ENCODE measurements at places on chromosomes 2 and 18.

- DNase-seq, result no peak
Observed at GRCh38 chr2:48147719-48148118, 241.4 kb upstream of the FBXO11 start.

- DNase-seq, result peak; percentile 33
Observed at GRCh38 chr18:10213526-10213925, 240.9 kb upstream of the APCDD1 start.

DNA sequence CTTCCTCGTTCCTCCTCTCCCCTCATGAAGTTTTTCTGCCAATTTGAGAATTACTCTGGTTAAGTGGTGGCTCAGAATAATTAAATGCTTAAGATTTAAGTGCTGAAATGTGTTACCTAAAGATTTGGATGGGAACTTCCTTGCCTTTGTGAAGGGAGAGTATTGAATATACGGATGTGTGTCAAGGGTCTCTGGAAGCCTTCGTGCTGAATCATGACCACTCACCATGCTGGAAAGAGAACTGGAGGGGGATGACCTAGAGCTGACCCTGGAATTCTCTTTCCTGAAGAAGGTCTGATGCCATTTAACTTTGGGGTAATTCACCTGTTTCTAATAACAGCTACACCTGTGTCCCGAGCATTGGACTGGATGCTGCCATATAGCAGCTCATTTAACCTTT, 2.2 kb downstream of the MOCOS start:
- DNase-seq, result no peak

DNA sequence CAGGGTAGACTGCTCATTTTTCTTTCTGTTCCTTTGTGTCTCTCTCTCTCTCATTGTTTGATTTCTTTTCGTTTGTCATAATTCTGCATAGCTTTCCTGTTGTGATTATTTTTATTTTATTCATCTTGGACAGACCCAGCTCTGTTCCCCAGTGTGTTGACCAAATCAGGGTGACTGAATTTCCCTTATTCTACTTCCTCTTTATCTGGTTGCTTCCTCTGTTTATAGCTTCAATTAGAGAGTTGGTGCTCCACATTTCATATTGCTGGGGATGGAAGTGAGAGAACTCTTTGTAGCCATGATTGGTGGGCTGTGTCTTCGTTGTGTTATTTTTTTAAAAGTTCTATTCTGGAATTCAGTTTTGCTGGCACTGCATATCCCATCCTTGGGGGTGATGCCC, 19.1 kb downstream of the PROKR1 start:
- no peak for DNase-seq

DNA sequence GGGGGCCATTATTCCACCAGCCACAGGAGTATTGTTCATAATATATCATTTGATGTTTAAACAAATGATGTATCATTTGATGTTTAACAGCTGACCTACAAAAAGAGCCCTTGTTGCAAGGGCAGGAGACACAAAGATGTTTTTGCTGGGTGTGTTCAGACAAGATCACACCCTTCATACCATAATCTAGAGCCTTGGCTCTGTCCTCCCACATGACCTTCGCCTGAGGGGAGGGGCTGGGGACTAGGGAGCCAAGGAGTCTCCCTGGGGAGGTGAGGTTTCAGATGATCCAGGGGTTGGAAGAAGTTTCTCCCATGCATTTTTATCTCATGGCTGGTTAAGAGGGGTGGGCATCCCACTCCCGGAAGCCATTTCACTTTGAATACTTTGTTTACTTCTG, 33.5 kb downstream of the CDC42EP3 start:
- DNase-seq, result peak; percentile 32

GRCh38 chr2:107027205-107027604, 141.2 kb upstream of the ST6GAL2 start:
- DNase-seq, result peak; percentile 17

- peak; percentile 85 for DNase-seq
Observed at GRCh38 chr2:20674974-20675679, 8.2 kb downstream of the GDF7 start.

DNA sequence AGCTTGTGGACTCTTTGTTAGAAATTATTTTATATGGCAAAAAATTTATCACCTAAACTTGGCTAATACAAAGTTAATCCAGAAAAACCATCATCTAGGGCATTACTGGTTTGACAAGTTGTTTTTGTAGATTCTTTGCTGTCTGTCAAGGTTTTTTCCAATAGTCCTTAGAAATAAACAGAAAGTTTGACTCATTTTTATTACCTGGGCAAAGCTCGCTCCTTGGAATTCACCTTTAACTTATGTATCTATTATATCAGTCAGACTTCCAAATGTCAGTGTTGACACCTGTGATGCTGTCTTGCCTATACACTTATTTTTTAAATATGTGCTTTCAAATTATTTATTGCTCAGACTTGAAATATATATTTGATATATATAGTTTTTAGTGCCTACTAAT, 21.7 kb downstream of the LAMA3 start:
- no peak for DNase-seq

GRCh38 chr18:3402982-3403451, 47.0 kb upstream of the TGIF1 start:
- peak; percentile 67 for DNase-seq

GRCh38 chr18:6406910-6407470, 7.7 kb downstream of the L3MBTL4 start:
- no peak for DNase-seq

DNA sequence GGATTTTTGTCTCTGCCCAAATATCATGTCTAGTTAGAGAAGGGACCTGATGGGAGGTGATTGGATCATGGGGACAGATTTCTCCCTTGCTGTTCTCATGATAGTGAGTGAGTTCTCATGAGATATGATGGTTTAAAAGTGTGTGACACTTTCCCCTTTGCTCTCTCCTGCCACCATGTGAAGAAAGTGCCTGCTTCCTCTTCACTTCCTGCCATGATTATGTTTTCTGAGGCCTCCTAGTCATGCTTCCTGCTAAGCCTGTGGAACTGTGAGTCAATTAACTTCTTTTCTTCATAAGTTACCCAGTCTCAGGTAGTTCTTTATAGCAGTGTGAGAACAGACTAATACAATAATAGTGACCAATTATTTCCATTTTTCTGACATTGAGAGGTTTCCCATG, 167.3 kb upstream of the CYRIA start:
- DNase-seq, result no peak

DNA sequence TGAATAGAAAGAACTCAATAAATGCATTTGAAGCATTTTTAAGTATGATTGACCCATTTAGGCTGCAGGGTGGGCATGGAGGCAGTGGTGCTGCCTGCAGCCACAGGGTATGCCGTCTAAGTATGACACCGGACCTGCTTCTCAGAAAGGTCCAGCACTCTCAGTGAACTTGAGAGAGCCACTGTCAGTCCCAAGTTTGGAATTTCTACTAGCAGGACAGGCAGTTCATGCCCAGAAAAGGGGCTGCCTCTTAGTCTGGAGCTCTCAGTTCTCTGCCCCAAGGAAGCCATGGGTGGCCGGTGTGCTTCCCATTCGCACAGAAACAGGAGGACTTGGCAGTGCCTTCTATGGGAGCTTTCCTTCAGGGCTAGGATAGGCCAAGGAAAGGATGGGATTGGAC, 24.0 kb upstream of the MYCN start:
- no peak for DNase-seq

- peak; percentile 90 for DNase-seq
Observed at GRCh38 chr2:102229141-102229769, 42.4 kb downstream of the IL1RL2 start.

DNA sequence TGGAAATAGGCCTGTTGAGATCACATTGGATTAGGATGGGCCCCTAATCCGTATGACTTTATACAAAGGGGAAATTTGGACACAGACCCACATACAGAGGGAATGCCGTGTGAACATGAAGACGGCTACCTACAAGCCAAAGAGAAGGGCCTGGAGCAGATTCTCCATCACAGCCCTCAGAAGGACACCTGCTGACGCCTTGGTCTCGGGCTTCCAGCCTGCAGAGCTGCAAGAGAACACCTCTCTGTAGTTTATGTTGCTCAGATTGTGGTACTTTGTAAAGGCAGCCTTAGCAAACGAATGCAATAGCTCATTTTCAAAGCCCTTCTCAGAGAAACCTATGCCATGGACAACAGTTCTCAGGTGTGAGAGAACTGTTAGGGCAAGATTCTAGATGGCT, 86.1 kb downstream of the LONRF2 start:
- no peak for DNase-seq

DNA sequence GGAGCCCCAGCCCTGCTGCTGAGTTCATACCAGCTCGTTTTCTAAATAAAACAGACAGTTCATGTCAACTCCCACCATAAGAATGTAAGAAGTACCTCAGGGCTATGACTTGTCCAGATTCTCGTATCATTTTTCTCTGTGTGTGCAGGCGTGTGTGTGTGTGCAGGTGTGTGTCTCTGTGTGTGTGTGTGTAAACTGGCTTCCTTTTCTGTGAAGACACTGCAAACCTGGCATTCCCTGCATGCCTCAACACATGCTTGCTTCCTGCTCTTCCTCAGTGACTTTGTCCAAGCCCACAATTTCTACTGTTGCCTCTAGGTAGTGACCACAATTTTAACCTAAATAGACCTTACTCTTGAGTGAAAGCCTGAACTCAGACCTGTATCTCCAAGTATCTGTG, 879.0 kb downstream of the SLC4A3 start:
- DNase-seq, result no peak

- no peak for DNase-seq
Observed at GRCh38 chr18:12234451-12235190, 19.5 kb upstream of the CIDEA start.

DNA sequence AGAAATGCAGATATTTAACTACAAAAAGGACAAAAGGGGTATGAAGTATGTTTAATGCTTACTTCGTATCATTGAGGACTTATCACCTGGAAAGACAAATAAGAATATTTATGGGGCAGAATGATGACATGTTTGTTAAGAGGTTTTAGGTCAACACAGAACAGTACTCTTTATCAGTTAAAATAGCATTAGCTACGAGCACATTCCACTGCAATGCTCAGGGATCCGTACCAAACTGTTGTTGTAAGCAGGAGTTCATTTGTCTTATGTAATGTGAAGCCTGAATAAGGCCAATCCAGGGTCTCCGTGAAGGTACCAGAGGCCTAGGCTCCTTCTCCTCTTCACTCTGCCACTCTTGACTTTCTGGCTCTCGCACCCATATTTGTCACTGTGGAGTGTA, 465.7 kb upstream of the NRP2 start:
- DNase-seq, result peak; percentile 2

DNA sequence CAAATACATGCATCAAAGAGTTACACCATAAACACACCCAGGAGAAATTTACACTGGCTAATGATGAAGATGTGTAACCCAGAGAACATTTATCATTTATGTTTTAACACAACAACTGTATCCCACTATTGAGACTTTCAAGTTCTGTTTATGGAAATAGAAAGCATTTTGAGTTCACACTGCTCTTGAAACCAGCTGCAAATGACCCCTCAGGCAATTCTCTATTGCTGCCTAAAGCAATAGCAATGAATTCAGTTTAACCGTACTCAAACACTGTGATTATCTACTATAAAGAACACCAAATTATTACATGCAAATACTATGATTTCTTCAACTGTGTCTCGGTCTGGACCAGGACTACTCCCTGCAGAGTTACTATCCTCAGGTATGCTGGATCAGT, 452.7 kb upstream of the NRXN1 start:
- DNase-seq, result no peak

- no peak for DNase-seq
Observed at GRCh38 chr2:154740361-154740760, 41.9 kb downstream of the KCNJ3 start.

DNA sequence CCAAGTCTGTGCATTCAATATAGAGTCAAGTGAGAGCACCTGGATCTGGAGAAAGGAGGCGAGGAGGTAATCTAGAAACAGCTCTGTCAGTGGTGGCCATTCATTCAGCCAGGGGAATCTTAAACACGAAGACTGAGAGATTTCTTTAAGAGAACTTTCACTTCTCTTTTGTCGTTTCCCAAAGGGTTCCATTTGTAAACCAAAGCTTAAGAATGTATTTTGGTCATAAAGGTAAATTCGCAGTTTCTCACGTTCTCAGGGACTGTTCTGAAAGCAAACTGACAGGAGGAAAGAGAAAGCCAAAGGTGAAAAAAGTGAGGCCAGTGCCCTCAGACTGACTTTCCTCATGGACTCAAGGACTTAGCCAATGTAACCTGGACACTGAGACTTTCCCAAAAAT, 513.5 kb downstream of the CMPK2 start:
- no peak for DNase-seq

DNA sequence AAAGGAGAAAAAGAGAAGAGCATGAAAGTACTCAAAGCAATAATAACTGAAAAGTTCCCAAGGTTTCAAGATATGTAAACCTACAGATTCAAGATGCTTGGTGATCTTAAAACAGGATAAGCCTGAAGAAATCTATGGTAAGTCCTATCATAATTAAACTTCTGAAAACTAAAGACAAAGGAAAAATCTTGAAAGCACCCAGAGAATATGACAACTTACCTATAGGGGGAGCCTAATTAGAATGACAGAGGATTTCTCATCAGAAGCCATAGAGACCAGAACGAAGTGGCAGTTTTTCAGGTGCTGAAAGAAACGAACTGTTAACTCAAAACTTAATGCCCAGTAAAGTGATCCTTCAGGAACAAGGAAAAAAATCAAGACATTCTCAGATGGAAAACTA, 59.7 kb downstream of the XDH start:
- DNase-seq, result peak; percentile 31

DNA sequence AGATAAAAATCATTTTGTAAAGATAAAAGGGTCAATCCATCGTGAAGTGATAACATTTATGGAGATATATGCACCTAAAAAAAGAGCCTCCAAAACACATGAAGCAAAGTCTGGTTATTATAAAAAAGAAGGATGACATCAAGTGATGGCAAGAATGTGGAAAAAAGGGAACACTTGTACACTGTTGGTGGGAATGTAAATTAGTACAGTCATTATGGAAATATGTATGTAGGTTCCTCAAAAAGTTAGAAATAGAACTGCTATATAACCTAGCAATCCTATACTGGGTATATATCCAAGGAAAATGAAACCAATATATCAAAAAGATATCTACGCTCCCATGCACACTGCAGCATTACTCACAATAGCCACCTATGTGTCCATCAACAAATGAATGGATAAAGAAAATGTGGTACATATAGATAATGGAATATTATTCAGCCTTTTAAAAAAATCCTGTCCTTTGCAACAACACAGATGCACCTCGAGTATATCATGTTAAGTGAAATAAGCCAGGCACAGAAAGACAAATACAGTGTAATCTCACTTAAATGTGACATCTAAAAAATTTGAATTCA, 28.9 kb downstream of the ABCB11 start:
- no peak for DNase-seq

GRCh38 chr18:62518460-62519375, 4.1 kb upstream of the ZCCHC2 start:
- DNase-seq, result peak; percentile 38

GRCh38 chr18:79622004-79622403, 57.6 kb upstream of the CTDP1 start:
- no peak for DNase-seq

GRCh38 chr2:208407667-208408066, 1.1 kb downstream of the PTH2R start:
- peak; percentile 22 for DNase-seq

- no peak for DNase-seq
Observed at GRCh38 chr2:62406573-62407043, 99.4 kb downstream of the TMEM17 start.
